ENCODE measurements at places on chromosomes 13 and 19.

GRCh38 chr13:40996426-40997092 is 22.6 kb downstream of the ELF1 start:
- no peak for ATAC-seq

DNA sequence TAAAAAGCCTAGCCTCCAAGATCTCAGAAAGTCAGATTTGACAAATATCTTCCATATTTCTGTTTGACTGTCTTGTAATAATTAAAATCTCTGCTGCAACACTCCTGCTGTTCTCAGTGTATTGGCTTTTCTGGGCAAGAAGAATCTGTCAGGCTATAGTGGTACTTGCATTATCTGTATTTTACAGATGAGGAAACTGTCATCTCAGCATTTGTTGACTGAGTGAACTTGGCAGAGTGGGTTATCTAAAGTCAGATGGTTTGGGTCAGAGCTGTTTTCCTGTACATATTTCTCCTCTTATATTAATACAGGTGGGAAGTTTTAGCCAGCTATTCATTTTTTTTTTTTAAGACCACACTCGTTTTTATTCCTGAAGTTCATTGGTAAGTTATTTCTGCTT is 1378.2 kb upstream of the PCDH20 start:
- no peak for ATAC-seq

DNA sequence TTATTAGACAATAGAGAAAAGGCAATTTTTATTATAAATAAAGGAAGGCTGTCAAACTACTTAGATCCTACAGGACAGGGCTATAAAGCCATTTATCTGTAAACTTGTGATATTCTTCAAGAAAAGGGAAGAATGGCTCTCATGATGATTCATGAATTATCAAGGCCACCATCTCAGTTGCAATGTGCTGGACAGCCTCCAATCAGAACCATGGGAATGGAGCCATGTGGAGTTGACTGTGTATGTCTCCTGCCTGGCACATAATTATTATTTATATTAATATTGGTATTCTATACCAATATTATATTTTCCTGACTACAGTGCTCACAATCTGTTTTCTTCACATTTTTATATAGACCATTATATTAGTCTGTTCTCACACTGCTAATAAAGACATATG is 560.5 kb upstream of the MIR17HG start:
- ATAC-seq: no peak

DNA sequence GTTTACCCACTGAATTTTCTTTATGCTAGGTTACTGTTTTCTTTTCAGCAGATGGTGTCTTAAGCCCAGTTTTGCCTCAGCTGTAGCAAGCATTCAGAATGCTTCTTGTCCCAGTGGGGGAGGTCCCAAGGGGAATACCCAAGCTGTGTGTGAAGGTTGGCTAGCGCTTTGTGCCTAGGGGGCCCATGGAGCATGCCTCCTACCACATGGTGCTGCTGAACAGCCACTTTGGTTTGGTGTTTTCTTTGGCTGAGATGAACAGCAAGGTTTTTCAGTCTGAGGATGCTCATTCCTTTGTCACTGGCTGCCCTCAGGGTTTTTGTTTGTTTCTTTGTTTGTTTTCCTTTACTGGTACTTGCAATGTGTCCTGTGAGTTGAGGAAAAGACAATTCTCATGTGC is 99.0 kb downstream of the PCDH20 start:
- no peak for ATAC-seq

- ATAC-seq: no peak
Measured at GRCh38 chr13:32209652-32210051, 105.5 kb downstream of the ZAR1L start.

DNA sequence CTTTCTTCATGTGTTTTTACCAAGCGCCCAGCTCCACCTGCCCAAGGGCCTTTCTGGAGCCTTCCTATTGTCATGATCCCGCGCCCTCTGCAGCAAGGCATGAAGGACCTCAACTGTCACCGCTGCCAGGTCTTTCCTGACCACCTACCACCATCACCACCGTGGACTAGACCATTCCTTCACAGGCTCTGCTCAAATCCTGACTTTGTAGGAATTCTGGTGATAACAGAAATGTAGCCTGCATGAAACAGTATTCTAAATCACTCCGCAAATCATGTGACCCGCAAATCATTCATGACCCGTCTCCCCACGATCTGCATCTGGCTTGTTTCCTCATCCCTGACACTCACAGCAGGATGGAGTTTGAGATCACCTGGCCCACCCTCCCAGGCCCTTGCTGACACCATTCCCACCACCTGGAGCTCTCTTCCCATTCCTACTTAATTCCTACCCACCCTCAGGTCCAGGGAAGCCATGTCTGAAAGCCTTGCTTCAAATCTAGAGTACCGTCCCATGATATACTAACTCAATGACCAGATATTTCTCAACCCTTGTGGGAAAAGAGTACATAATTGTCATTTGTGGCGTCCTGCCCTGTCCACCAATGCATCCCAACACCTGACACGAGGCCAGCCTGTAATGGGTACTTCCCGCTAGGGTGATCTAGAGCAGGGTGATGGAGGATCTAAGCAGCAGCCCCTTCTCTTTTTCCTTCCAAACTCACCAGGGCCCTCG is 1.3 kb downstream of the UBE2S start:
- ATAC-seq: no peak

- peak; percentile 92 for ATAC-seq
Measured at GRCh38 chr19:1512671-1513498, at the start of gene ADAMTSL5. Gene ADAMTSL5 (minus strand): TSS chr19:1513019. CDS start chr19:1510943, 2,076 bp downstream.

DNA sequence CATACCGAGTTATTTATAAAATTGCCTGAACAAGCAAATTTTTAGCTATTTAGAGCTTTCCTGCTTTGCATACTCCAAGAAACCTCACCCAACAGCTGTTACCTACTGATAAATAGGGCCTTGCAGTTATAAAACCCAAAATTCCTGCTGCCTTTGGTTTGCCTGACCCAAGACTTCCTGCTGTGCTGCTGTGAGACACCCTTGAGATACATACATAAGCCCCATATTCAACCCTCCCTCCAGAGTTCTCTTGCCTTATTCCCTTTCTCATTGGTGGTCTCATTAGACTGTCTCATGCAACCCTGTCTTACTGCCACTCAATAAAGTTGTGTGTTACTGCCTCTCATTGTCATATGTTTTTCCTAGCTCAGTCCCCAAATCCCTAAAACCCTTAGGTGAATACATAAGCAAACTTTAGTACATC is 677.6 kb downstream of the UQCRFS1 start:
- no peak for ATAC-seq

DNA sequence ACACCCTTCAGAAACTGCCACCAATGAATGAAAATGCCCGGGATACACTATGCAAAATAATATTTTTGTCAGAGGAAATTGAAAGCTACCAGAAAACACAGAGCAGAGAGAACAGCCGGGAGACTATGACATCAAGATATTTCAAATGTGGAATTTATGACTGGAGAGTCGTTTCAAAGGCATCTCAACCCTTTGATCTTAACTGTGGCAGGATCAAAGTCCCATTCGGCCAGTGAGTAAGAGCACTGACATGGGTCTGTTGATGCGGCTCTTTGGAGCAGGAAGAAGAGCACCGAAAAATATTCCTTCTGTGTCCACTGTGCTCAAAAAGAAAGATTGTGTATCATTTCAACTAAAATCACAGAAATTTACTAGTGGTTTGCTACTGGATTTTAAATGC is 201.9 kb downstream of the RFC3 start:
- ATAC-seq: no peak

DNA sequence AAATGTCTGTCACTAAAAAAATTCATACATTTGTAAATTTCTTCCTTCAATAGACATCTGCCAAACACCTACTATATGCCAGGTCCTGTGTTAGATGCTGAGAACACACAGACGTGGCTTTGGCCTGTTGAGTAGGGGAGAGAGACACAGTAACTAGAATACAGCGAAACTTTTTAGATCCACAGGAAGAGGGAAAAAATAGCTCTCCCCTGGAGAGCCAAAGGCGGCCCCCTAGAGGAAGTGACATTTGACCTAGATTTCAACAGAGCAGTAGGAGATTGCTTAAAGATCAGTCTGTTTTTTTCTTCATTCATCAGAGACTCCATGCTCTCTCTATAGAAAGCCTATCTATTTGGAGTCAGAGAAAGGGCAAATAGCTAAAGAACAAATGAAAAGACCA is 11.3 kb downstream of the LCP1 start:
- ATAC-seq: no peak

- ATAC-seq: no peak
Measured at GRCh38 chr13:96473526-96474180, 383.7 kb downstream of the HS6ST3 start.

GRCh38 chr13:47239025-47239424 is 342.2 kb upstream of the HTR2A start:
- ATAC-seq: no peak

DNA sequence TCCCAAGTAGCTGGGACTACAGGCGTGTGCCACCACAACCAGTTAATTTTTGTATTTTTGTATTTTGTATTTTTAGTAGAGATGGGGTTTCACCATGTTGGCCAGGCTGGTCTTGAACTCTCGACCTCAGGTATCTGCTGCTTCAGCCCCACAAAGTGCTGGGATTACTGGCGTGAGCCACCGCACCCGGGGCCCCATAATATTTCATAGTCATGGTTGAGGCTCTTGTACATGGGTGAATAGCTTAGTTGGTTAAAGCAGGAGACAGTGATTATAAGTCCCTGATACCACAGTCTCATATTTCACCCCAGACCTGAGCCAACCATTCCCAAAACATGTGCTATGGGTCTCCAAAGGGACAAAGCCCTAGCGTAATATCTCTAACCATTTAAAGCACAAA is 26.1 kb downstream of the MBNL2 start:
- no peak for ATAC-seq

DNA sequence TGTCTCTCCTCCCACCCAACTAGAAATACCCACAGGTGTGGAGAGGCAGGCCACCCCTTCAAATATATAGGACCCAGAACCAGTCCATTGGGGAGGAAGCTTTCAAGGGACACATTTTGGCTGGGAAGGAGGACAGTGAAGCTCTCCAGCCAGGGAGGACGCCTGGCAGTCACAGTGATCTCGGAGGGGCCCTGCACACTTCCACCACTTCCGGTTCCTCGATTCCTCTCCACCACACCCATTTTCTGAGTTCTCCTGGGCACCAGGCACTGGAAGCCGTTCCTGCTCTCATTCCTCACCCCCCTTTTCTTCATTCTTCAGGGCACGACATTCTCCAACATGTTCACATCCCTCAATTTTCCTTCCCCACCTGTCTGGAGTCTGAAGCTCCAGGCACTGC is 30.4 kb upstream of the CEACAM21 start:
- no peak for ATAC-seq

GRCh38 chr13:46751811-46752635 is 44.9 kb downstream of the ESD start:
- ATAC-seq: peak; percentile 94

- ATAC-seq: no peak
Measured at GRCh38 chr19:29645911-29646310, 19.4 kb upstream of the PLEKHF1 start.

GRCh38 chr13:104017317-104017716 is 951.1 kb upstream of the SLC10A2 start:
- ATAC-seq: no peak

GRCh38 chr13:77511552-77511951 is 24.0 kb upstream of the SCEL start:
- ATAC-seq: no peak

DNA sequence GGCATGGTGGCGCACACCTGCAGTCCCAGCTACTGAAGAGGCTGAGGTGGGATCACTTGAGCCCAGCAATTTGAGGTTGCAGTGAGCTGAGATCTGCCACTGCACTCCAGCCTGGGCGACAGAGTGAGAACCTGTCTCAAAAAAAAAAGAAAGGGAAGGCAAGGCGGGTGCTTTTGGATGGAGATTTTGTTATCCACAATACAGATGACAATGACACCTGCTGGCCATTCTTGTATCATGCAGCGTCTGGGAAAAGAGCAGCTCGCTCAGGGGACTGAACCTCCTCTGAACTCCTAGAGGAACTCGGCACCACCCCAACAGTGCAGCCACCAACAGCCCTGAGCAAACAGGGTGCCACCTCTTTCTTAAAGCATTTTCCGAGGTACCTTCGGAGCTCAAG is 22.8 kb downstream of the HAUS8 start:
- ATAC-seq: no peak

GRCh38 chr13:21742096-21742495 is 71.2 kb downstream of the FGF9 start:
- ATAC-seq: no peak

- ATAC-seq: no peak
Measured at GRCh38 chr13:20402881-20403280, 122.8 kb downstream of the CRYL1 start.

DNA sequence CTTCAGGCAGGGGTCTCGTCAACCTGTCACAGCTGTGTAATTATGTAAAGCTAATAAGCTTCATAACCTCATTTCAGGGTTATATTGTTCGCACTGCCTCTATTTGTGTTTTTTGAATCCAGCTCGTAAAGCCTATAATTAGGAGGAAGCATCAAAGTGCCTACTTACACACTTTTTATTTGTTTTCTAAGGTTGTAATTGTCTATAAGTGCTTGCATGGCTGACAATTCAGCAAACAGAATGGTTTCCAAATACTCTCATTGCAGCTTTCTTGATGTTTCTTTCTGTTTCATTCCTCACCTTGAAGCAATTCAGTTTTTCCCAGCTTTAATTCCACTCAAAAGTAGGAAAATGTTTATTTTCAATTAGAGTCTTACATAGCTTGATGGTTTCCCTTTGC is 336.3 kb downstream of the HS6ST3 start:
- ATAC-seq: no peak

DNA sequence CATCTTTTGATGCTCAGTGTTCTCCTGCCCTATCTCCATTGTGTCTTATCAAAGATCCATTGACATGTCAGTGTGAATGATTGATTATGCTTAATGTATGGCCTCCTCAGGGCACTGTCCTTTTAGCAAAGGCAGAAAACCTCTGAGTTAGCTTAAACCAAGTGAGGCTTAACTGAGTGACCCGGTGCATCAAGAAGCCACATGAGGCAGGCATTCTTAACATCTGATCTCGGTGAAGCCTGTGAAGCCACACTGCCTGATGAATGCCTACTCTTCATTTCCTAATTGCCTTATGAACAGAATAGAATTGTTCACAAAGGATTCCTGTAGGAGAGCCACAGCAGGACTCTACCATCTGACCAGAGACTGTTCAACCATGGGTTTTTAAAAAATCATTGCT is 168.1 kb upstream of the SOX21 start:
- no peak for ATAC-seq

GRCh38 chr13:103315711-103316110 is 249.5 kb upstream of the SLC10A2 start:
- ATAC-seq: no peak

GRCh38 chr13:22114630-22115311 is 443.9 kb downstream of the FGF9 start:
- peak; percentile 77 for ATAC-seq

GRCh38 chr13:51818781-51819511 is 15.0 kb upstream of the DHRS12 start:
- ATAC-seq: peak; percentile 52

Data from activated CD4-positive, CD25-positive, alpha-beta regulatory T cell treated with anti-CD3 and anti-CD28 coated beads, Interleukin-2, amount 50 U/mL, for 24 hours (primary cell).